ENCODE measurements at places on chromosomes 5 and 9. TPM values are rescaled to one million over a fixed set of nuclear protein-coding genes. Genes with fewer than 3 reads are reported as not detected.

DNA sequence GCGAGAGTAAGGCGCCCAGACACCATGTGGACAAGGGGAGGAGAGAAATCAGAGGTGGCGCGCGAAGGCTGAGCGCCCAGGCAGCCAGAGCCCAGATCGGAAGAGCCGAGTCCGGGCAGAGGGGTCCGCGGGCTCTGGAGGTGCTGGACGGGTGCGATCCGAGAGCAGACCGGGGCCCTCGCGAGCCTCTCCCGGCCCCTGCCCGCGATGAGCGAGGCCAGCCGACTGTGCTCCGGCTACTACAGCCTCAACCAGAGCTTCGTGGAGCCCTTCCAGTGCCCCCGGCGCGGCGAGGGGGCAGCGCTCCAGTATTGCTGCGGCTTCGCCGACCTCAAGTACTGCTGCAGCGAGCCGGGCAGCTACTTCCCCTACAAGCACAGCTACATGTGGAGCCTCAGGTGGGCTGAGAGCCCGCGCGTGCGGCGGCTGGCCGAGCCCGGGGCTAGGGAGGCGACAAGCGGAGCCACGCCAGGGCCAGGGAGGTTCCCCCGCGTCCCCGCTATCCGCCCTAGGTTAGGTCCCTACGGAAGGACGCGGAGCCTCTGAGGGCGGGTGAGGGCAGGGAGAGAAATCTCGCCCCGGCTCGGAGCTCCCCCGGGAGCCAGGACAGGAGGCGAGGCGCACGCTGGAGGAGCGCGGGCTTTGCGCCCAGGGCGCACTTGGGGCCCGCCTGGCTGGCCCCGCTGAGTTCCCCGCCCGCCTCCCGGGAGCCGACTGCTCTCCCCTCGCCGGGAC, at the start of gene SHISAL2B:
Gene SHISAL2B, plus strand, starts transcription at position 87 of the 735 bp plus-strand sequence. Its CDS starts 121 bp downstream, at position 208.
- H3K4me3 ChIP-seq, result peak within 1 kb of the TSS; percentile 35
- H3K27me3 ChIP-seq, result peaks cover 20% of the 10 kb centered on the region
- H3K36me3 ChIP-seq, result no peaks in the 10 kb centered on the region
- no peak within 1 kb of the TSS for H3K27ac ChIP-seq

TPM2 gene
- 117 TPM for polyA plus RNA-seq

GRCh38 chr5:158943057-158943456, 156.7 kb downstream of the EBF1 start:
- H3K27ac ChIP-seq, result no peak overlapping the region
- H3K27me3 ChIP-seq, result no peaks in the 10 kb centered on the region
- H3K4me1 ChIP-seq, result peaks cover 2% of the 10 kb centered on the region
- no peak for DNase-seq
- H3K36me3 ChIP-seq, result no peaks in the 10 kb centered on the region

DNA sequence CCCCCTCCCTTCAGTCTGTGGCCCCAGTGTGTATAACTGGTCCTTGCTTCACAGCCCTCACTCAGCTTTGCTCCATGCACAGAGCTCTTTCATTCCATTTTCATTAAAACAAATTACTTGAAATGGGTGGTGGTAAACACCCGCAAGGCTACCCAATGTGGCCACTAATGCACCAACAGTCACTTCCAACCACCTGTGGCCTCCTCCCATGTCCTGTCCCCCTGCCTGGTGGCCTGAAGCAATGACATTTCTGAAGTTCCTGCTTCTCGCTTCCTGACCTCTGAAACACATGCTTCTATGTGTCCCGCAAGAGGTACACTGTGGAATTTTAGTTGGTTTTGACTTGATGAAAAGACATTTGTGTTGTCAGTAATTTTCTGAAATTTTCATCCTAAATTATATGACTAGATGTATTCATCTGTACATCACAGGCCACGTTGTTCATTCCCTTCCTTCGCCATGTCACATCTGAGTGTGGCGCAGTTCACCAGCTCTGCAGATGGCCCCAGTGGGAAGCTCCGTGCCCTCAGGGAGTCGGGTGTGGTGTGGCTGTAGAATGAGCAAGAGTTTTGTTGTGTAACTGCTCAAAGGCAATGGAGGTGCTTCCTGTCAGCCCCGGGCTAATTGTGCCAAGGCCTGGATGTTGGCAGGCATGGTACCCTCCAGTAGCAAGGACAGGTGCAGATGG, 9.6 kb downstream of the ROPN1L start:
- H3K27me3 ChIP-seq, result peaks cover 2% of the 10 kb centered on the region
- no peak overlapping the region for H3K4me3 ChIP-seq
- H3K4me1 ChIP-seq, result peaks cover 15% of the 10 kb centered on the region

- no peaks in the 10 kb centered on the region for H3K4me1 ChIP-seq
- no peaks in the 10 kb centered on the region for H3K36me3 ChIP-seq
- H3K4me3 ChIP-seq, result no peak overlapping the region
- H3K27me3 ChIP-seq, result no peaks in the 10 kb centered on the region
Measured at GRCh38 chr5:81909677-81910076, 62.1 kb upstream of the ATG10 start.

- no peak overlapping the region for H3K4me3 ChIP-seq
- DNase-seq, result peak; percentile 82
- peaks cover 12% of the 10 kb centered on the region for H3K36me3 ChIP-seq
- peak overlapping the region; percentile 16 for H3K27ac ChIP-seq
- no peaks in the 10 kb centered on the region for H3K27me3 ChIP-seq
- peaks cover 26% of the 10 kb centered on the region for H3K4me1 ChIP-seq
Measured at GRCh38 chr5:116442095-116442534, 132.5 kb downstream of the SEMA6A start.

FAM153A gene
- 8.6 TPM for polyA plus RNA-seq

- H3K4me3 ChIP-seq, result no peak overlapping the region
- peaks cover 3% of the 10 kb centered on the region for H3K36me3 ChIP-seq
- peaks cover 8% of the 10 kb centered on the region for H3K4me1 ChIP-seq
- H3K27me3 ChIP-seq, result no peaks in the 10 kb centered on the region
Measured at GRCh38 chr5:143010351-143010750, 240.2 kb downstream of the ARHGAP26 start.
